ENCODE measurements at places on chromosomes 13 and 19. TPM values are rescaled to one million over a fixed set of nuclear protein-coding genes. Genes with fewer than 3 reads are reported as not detected.

Gene FOSB
- total RNA-seq: 14.8 TPM

Gene ZNF415
- total RNA-seq: 14.8 TPM

Gene ZNF835
- total RNA-seq: 5.9 TPM

DNA sequence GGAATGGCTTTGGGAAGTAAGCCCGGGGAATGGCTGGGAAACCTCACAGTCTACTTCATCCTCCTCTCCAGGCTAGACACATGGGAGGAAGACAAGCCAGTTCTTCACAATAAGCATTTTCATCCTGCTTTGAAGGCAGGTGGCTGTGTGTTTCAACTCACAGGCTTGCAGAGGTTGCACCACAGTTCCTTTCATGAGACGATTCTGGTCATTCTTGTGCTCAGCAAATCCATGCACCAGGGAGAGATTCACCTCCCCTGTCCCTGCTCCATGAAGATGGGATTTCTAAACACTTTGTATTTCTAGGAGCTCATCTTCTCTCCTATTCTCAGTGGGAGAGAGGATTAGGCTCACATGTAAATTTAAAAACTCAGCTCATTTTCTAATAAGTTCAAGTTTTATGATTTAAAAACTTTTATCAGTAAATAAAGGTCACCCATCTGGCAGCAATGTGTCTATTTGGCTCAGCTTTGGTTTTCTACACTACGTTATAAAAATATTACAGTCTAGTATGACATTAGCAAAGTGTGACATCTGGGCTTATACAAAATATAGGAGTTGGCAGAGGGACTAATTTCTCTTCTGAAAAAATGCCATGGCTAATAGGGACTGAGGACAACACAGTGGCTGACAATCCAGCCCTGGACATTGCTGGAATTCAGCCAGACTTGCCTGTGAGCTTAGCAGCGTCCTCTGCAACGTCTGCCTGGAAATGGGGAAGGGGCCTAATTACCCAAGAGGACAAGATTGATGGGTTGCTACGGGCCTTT is 283.2 kb upstream of the SLC10A2 start:
- H3K27ac ChIP-seq: no peak overlapping the region
- H3K4me3 ChIP-seq: no peak overlapping the region
- no peaks in the 10 kb centered on the region for H3K27me3 ChIP-seq
- no peaks in the 10 kb centered on the region for H3K4me1 ChIP-seq

Gene SPACA4
- not detected for total RNA-seq

- H3K36me3 ChIP-seq: peaks cover 4% of the 10 kb centered on the region
- no peaks in the 10 kb centered on the region for H3K4me1 ChIP-seq
- H3K4me3 ChIP-seq: no peak overlapping the region
These were observed 10.0 kb downstream of the ZNF383 start for GRCh38 chr19:37227996-37228395.
